Fibroblast of lung (primary cell): ENCODE measurements at places on chromosomes 6 and 20. TPM values are rescaled to one million over a fixed set of nuclear protein-coding genes. Genes with fewer than 3 reads are reported as not detected.

WFDC10B gene
- not detected in 2 replicates for total RNA-seq

ZBTB46 gene
- 2.8 and 4.5 TPM in 2 replicates for total RNA-seq

ADGRB3 gene
- total RNA-seq: 0.33 and 0.77 TPM in 2 replicates

RRAGD gene
- total RNA-seq: 1.8 TPM in 2 replicates

BTNL2 gene
- not detected in 2 replicates for total RNA-seq

SLC22A7 gene
- not detected in 2 replicates for total RNA-seq

ANKRD66 gene
- total RNA-seq: not detected in 2 replicates

ERVFRD-1 gene
- total RNA-seq: not detected in 2 replicates

ID4 gene
- 0.83 and 3.1 TPM in 2 replicates for total RNA-seq

SLC17A3 gene
- not detected in 2 replicates for total RNA-seq

TAAR2 gene
- total RNA-seq: not detected in 2 replicates

TCF15 gene
- not detected in 2 replicates for total RNA-seq

ULBP1 gene
- total RNA-seq: 0.26 and 0.83 TPM in 2 replicates

SLPI gene
- total RNA-seq: 0.17 and 0.77 TPM in 2 replicates

FGD2 gene
- not detected in 2 replicates for total RNA-seq

PRPH2 gene
- total RNA-seq: 5.1 and 8.6 TPM in 2 replicates

THBS2 gene
- 269 and 473 TPM in 2 replicates for total RNA-seq

GJA1 gene
- 154 and 209 TPM in 2 replicates for total RNA-seq

TMEM200A gene
- total RNA-seq: 44.2 and 51.7 TPM in 2 replicates

OR2J3 gene
- total RNA-seq: not detected in 2 replicates

NEDD9 gene
- total RNA-seq: 13.6 and 33.7 TPM in 2 replicates
